RCC 7860 (cell line): ENCODE measurements at places on chromosomes 3 and 15.

- no peak for DNase-seq
These were observed 60.3 kb upstream of the TP63 start for GRCh38 chr3:189570916-189571315.

- DNase-seq: no peak
These were observed 14.2 kb downstream of the TERC start for GRCh38 chr3:169750665-169751064.

GRCh38 chr15:49989498-49989897 lies 129.5 kb downstream of the ATP8B4 start:
- no peak for DNase-seq

DNA sequence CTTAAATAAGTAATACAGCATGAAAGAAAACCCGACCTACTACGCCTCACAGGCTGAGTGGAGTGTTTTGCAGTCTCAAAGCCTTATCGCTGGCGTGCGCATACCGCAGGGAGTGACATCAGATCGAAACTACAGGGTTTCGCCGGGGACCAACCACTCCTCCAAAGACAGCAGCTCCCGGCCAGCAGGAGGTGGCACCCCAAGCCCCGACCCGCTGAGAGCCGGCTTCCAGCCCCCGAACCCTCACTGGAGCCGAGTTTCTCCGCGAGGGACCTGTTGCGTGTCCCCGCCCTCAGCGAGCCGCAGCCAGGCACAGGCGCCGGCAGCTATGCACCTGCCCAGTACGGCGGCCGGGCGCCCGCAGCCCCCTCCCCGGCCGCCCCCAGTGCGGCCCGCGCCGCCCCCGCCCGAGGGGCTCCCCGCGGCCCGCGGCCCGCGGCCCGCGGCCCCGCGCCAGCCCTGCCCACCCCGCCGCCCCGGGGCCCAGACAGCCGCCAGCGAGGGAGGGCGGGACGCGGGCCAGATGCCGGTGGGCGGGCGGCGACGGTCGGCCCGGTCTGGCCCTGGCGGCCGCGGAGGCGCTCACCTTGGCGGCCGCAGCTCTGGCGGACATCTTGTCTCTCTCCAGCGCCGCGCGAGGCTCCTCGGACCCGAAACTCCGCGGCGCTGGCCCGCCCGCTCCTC lies 710 bp downstream of the TJP1 start:
- DNase-seq: peak; percentile 72
